ENCODE measurements at places on chromosomes 13 and 19.

DNA sequence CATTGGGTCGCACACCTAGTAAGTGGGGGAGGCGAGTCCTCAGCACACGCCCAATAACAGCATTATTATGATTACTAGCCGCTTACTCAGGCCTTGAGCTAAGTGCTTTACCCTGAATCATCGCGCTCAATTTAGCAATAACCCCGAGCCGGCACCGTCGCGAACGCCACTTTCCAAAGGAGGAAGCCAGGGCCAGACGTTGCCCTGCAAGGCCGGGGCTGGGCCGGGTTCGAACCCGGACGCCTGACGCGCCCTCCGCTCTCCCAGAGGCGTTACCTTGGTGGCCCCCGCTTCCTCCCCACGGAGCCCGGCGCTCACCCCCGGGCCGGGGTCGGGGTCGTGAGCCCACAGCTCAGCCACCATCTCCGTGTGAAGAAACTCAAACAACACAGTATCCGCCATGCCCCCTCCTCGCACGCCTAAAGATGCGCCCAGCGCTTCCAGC, at the start of gene TRAPPC6A:
Gene TRAPPC6A, minus strand, starts transcription at position 421 of the 445 bp plus-strand sequence. Its CDS starts 19 bp downstream, at position 402.
- peak; percentile 97 for DNase-seq

- no peak for DNase-seq
Measured at GRCh38 chr19:7428651-7429113, 60.2 kb downstream of the PEX11G start.

- no peak for DNase-seq
Measured at GRCh38 chr13:46536341-46536740, 16.6 kb upstream of the LRCH1 start.

DNA sequence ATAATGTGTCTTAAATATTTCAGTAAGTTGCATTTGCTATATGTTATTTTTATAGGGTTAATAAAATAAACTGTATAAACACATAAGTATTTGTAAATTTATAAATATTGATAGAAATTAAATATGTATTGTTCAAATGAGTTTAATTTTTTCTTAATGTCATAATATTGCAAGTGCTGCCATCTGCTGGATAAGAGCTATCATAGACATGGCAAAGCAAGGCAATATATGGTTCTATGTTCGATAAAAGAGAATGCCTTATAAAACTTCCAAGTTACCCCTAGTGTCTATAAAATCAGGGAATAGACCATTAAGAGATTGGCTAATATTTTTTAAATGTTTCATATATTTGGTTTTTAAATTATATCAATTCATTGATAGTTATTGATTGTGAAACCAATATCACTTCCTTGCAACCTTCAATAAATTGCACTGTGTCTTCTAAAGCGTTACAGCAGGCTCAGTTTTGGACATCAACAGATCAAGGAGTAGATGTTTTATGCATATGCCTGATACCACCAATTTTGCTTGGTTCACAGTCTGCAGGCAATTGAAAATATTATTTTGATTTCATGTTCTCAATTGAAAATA, 29.0 kb upstream of the SLITRK6 start:
- peak; percentile 45 for DNase-seq

DNA sequence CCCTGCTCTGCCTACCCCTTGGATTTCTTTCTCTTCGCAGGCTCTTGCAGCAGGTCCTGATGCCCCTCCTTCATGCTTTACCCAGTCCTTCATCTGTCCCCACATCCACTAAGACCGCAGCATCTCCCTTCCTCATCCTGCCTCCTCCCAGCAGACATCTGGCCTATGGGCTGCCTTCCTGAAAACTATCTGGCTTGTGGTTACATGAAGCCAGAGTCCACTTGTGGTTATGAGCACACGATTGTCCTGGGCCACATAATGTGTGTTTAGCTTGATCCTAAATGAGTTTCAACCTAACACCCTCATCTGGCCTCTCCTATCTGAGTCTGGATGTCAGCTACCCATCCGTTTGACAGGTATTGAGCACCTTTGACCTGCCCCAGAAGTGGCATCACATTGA, 5.5 kb upstream of the ZNF175 start:
- no peak for DNase-seq

DNA sequence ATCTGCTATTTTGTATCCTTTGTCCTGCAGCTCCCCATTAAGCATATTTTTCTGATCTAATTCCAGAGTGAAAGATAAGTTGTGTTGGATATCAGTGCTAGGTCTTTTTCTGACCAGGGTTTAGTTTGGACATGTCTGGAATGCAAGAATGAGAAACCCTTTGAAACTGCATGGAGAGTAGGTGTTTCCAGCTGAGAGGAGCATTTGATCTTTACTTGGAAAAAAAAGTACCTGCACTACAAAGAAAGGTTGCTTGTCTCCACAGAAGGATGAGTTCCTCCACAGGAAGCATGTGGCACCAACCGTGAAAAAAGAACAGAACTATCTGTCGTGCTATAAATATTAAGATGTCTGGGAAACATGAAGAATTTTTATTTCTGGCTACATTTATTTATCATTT, 36.6 kb upstream of the MED4 start:
- DNase-seq = peak; percentile 68

GRCh38 chr19:10636304-10636972, 11.1 kb downstream of the SLC44A2 start:
- DNase-seq = no peak

GRCh38 chr19:37979547-37980082, 72.6 kb downstream of the SIPA1L3 start:
- peak; percentile 98 for DNase-seq

- DNase-seq = no peak
Measured at GRCh38 chr19:50649433-50650391, at the start of gene C19orf81. C19orf81 (plus strand) TSS chr19:50649445; CDS start chr19:50649445, 0 bp downstream.

DNA sequence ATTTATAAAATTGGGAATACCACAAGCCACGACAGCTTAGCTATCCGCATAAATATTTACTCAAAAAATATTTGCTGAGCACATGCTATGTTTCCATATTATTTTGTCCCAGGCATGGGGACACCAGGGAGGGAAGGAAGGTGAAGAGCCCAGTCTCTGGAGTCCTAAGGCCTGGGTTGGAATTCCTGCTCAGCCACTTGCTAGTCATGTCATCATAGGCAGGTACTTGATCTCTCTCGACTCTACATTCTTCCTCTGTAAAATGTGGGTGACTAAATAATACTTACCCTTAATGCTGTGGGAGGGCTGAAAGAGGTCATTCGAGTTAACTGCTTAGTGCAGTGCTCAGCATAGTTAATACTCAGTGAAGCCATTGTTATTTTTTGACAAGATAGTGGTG, 4.3 kb upstream of the RNASEH2B start:
- DNase-seq = peak; percentile 58

- DNase-seq = no peak
Measured at GRCh38 chr13:54198911-54199310, 1170.3 kb downstream of the OLFM4 start.

DNA sequence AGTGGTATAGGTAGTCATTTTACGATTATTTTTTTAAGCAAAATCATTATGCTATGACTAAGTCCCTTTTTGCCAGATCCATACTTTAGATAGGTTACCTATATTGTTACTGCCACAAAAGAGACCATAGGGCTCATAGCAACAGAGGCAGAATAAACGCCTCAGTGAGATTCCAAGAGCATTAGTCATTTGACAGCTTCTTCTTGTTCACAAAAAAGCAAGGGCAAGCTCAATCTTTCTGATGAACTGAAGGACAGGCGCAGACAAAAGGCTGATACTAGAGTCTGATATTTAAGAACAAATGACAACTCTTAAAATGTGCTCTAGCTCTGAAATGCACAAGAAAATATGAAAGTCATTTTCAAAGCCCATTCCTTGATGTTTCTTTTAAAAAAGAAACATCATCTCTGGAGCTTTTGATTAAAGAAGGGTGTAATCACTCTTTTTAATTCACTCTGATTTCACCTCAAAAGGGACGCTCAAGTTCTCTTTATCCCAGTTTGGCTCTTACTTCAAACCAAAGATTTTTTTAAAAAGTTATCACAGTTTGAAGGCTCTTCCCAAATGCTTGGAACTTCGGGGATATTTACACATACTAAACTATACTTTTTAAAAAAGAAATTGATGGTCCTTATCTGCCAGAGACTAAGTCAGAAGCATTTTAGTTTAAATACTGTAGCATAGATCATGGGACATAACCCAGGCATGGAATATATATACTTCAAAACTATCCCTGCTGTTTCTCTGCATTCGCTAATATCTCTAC, 187.2 kb downstream of the EFNB2 start:
- peak; percentile 85 for DNase-seq

- no peak for DNase-seq
Measured at GRCh38 chr13:23141964-23142363, 38.8 kb upstream of the SGCG start.

DNA sequence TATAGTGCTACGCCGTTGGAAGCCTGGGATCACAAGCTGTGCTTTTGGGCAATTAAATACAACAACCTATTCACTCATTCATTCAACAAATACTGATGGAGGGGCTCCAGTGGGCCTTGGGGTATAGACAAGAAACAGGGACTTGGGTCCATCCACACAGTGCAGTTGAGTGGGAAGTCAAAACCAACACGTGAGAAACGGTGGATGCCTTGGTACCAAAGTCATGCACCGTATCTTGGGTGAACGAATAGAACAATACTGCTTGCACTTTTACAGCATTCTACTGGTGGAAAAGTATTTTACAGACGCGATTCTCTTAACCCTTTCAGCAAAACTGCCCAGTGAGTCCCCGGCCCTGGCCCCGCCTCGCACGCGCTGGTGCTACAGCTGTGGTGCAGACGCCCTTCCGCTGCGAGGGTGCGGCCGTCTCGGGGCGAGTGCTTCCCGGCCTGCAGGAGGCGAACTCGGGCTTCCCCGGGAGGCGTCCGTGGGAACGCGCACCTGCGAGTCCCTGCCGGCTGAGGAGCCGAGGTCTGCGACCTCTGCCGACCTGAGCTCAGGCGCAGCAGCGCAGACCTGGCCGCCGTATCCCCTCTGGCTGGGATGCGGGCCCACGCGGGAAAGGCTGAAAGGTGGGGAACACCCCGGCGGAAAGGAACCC, 8.3 kb downstream of the TNFRSF19 start:
- peak; percentile 81 for DNase-seq

GRCh38 chr13:62093984-62094780, 678.5 kb upstream of the PCDH20 start:
- DNase-seq = no peak

GRCh38 chr13:45496942-45497341, 32.2 kb downstream of the COG3 start:
- peak; percentile 25 for DNase-seq

DNA sequence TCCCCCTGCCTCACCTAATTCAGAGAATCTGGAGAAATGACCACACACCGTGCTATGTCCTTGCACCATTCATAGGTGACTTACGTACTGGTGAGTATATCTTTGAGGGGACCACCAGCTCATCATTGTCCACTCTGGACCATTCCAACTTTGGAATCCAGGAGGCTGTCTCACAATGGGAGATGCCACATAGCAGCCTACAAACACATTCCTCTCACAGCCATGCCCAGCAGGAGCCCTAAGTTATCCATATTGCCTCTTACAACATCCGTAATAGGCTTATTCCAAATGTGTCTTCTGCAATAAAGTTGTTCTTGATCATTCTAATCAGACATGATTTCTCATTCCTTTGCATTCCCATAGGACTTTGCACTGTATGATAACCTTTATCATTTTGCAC, 436.7 kb downstream of the EFNB2 start:
- no peak for DNase-seq

DNA sequence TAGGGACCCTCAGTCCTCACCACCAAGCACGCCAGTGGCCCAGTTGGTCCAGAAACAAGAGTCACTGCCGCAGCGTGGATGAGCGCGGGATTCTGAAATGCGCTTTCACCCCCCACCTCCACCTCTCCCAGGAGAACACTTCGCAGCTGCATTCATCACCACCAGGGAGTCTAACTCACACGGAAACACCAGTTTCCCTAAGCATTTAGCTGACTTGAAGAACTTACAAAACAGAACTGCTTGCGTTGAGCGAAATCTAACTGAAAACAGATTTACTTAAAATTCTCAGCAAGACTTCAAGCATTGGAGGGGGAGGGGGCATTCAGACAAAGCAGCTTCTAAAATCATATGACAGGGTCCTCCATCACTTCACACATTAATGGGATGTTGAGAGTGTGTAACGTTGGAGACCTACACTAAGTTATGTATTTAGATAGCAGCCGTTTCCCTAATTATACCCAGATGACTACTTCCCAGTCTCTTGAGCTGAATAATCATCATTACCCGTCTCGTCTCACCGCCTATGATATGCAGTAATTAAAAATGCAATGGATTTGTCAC, 258.2 kb upstream of the IRS2 start:
- no peak for DNase-seq

DNA sequence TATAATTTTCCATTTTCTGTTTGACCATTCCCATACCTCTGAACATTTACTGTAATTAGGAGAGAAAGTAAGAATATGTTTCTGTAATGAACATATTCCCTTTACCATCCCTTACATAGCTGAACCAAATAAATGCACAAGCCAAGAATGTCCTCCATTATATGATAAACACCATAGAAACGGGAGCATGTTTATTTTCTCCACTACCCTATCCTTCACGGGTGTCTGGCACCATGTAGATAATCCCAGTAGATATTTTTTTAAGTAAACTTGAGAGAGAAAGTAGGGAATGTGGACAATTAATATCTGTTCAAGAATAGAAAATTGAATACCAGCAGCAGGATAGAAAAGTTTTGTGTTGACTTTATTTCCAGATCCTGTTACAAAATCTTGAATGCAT, 928.4 kb downstream of the EFNB2 start:
- DNase-seq = no peak

DNA sequence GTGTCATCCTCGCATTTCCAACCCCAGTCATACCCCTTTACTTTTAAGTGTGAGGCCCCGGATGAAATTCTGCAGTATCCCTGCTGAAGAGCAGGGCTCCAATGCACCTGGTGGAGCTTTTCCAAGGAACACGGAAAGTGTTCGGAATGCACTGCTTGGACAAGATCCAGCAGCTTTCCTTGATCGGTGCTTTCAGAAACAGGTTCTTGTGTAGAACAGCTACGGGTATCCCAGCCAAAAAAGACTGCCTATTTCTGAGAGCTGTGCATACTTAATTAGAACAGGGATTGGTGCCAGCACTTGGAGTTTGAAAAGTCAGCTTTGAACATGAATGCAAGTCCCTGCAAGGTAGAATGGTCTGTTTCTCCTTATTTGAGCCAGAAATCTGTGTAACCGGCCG, 87.2 kb upstream of the C1QTNF9B start:
- DNase-seq = peak; percentile 69

- DNase-seq = peak; percentile 62
Measured at GRCh38 chr19:18205200-18205892, 1.5 kb upstream of the RAB3A start.

DNA sequence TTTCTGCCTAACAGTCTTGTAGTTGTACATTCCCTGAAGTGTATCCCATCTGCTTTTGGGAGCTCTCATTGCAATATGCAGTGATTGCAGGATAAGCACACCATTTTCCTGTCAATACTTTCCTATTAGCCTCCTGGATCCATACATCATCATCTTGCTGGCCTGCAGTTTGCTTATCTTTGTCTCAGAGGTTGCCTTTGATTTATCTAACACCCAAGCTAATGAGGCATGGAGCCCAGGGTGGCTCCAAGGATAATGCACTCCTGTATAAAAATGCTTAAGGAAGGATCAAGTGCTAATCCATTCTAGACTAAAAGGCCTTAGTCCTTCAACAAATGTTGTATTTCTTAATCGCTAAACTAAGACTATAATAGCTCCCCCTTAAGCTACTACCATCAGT, 161.6 kb upstream of the OBI1 start:
- DNase-seq = no peak
